ENCODE measurements at places on chromosomes 6 and 20.
A peak's percentile ranks its signal among the peaks of the same experiment; 100 is the strongest.

- DNase-seq, result no peak
Measured at GRCh38 chr6:4660377-4661321, 115.6 kb upstream of the CDYL start.

DNA sequence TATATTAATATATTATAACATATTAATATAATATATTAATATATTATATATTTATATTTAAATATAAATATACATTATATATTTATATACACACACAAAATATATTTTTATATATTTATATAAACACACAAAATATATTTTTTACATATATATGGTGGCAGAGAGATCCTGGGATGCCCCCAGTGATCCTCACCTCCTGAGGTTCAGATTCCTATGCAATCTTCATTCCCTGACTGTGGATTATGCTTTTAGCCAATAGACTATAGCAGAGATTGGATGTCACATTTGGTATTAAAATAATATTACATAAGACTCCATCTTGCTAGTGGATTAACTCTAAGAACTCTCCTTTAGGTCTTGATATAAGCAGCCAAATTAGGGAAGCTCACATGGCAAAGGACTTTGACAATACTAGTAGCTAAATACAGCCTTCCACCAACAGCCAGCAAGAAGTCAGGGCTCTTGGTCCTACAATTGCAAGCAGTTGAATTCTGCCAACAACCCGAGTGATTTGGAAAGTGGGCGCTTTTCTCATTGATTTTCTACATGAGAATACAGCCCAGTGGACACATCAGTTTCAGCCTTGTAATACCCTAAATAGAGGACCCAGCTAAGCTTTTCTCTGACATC, 681.0 kb downstream of the C6orf118 start:
- peak; percentile 0 for DNase-seq

GRCh38 chr6:43740961-43741764, 28.8 kb upstream of the VEGFA start:
- DNase-seq, result no peak

DNA sequence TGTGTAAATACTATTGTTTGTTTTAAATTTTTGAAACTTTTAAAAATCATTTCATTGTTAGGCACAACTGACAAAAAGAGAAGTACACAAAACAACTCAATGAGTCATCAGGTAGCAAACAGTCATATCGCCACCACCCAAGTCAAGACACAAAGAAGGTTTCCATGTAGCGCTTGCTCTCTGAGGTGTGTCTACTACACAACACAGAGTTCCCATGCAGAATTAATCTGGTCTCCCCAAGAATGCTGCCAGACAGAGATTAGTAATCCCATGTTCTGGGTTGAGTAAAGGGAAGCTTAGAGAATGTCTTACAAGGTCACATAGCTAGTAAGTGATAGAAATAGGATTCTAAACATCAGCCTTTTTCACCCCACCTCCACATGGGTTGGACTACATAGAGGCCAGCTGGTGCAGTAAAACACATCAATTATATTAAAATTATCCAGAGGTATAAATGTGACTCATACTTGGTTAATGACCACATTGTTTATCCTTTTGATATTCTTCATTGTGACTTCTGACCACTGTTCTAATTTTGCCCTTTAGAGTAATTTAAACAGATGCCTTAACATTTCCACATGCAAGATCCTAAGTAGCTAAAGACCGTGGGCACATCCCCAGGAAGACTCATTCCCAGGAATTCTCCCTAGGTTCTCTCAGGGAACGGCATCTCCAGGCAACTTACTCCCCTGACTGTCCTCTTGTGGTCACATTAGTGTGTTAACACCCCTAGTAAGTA, 413.5 kb downstream of the PRKN start:
- DNase-seq, result no peak
